ENCODE measurements at places on chromosomes 11 and 22. TPM values are rescaled to one million over a fixed set of nuclear protein-coding genes. Genes with fewer than 3 reads are reported as not detected.

DNA sequence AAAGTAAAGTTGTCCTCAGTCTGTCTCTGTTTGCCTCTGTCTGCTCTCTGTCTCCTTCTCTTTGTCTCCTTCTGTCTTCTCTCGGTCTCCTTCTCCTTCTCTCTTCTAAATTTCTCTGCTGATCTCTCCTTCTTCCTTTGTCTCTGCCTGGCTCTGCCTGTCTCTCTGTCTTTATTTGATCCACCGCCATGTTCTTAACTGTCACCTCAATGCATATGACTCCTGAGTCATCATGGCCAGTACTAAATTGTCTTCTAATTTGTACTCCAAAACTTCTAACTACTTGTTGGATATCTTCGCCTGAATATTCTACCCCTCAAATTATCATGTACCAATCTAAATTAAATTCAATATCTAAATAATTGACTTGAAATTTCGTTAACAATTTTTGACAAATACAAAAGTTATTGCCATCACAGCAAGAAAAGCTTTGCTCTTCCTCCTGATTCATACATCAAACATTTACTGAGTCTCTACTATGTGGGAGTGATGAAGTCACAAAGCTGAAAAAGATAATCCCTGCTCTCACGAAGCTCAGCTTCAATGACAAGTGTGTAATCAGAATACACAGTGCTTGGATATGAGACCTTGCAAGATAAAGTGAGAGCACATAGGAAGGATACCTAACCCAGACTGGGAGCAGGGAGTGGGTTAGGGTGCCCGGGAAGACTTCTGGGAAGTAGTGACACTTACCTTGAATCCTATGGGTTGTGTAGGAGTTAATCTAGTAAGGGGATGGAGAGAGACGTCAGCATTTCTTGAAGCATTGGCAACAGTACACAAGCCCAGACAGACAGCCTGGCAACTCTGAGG, 193.0 kb downstream of the MAML2 start:
- DNase-seq = no peak
- H3K27ac ChIP-seq = no peak overlapping the region
- H3K4me3 ChIP-seq = no peak overlapping the region
- H3K36me3 ChIP-seq = peaks cover 7% of the 10 kb centered on the region
- peaks cover 8% of the 10 kb centered on the region for H3K4me1 ChIP-seq
- no peaks in the 10 kb centered on the region for H3K27me3 ChIP-seq

GRCh38 chr22:45483319-45483718, 19.4 kb upstream of the FBLN1 start:
- peaks cover 20% of the 10 kb centered on the region for H3K27me3 ChIP-seq
- H3K4me3 ChIP-seq = no peak overlapping the region
- H3K4me1 ChIP-seq = no peaks in the 10 kb centered on the region
- no peak overlapping the region for H3K27ac ChIP-seq
- H3K36me3 ChIP-seq = no peaks in the 10 kb centered on the region
- DNase-seq = no peak

DNA sequence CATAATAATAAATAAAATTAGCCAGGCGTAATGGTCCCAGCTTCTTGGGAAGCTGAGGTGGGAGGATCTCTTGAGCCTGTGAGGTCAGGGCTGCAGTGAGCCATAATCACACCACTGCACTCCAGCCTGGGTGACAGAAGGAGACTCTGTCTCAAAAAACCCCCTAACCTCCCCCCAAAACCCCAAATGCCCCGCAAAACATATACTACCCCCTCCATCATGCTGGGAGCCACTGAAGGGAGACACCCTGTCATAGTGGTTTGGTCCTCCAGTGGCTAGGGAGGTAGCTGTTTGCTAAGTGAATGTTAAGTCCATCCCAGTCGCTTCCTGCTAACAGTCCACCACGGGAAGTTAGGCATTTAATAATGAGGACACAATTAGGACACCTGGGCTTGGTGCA, 125.0 kb downstream of the ABTB2 start:
- H3K36me3 ChIP-seq = peaks cover 10% of the 10 kb centered on the region
- peak overlapping the region; percentile 44 for H3K4me3 ChIP-seq
- DNase-seq = no peak
- H3K27me3 ChIP-seq = no peaks in the 10 kb centered on the region
- peak overlapping the region; percentile 95 for H3K27ac ChIP-seq

SLC22A12 gene
- not detected for total RNA-seq

- H3K27ac ChIP-seq = no peak overlapping the region
- H3K4me1 ChIP-seq = no peaks in the 10 kb centered on the region
- H3K4me3 ChIP-seq = no peak overlapping the region
- DNase-seq = no peak
- H3K36me3 ChIP-seq = no peaks in the 10 kb centered on the region
These were observed 51.1 kb downstream of the CLMP start for GRCh38 chr11:123143921-123144320.

DNA sequence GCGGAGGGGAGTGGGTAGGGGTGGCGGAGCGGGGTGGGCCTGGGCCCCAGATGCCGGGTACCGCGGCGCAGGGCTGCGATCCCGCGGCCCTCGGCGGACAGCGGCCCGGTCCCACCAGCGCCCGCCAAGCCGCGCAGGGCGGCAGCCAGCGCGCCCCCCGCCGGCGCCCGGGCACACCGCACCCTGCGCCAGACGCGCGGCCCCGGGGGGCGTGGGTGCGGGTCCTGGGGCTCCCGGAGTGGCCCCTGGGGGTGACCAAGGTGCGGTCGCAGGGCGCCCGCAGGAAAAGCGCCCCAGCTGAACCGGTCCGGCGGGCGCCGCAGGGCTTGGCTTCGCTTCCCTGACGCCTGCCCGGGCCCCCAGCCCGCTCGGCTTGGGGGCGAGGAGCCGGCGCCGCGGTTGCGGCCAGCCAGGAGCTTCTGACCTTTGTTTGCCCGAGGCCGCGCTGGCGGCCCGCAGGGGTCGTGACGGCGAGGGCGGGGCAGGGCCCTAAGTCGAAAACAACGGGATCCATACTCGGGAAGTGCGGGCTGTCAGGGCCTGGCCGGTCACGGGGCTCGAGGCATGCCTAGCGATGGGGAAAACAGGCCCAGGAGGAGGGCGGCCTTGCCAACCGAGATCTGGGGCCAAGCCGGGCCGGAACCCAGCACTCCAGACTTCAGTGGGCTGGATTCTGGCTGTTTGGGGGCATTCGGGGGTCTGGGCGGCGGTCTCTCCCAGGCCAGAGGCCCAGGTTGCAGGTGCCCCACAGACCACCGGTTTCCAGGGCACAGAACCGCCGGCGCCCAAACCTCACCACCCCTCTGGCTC, 581 bp upstream of the AP5B1 start:
- H3K27ac ChIP-seq = no peak overlapping the region
- peak overlapping the region; percentile 78 for H3K4me3 ChIP-seq
- peaks cover 17% of the 10 kb centered on the region for H3K4me1 ChIP-seq
- H3K27me3 ChIP-seq = no peaks in the 10 kb centered on the region

MFRP gene
- not detected for total RNA-seq

- peaks cover 19% of the 10 kb centered on the region for H3K36me3 ChIP-seq
- peaks cover 50% of the 10 kb centered on the region for H3K4me1 ChIP-seq
- H3K27ac ChIP-seq = peak overlapping the region; percentile 10
- H3K27me3 ChIP-seq = no peaks in the 10 kb centered on the region
- H3K4me3 ChIP-seq = peak overlapping the region; percentile 39
These were observed 3.1 kb downstream of the EED start for GRCh38 chr11:86247608-86248007.

- H3K4me3 ChIP-seq = no peak overlapping the region
- no peaks in the 10 kb centered on the region for H3K36me3 ChIP-seq
- peaks cover 24% of the 10 kb centered on the region for H3K4me1 ChIP-seq
- H3K27ac ChIP-seq = no peak overlapping the region
- DNase-seq = no peak
These were observed 75.5 kb upstream of the CLDN5 start for GRCh38 chr22:19599626-19600243.

GRCh38 chr11:2674658-2675131, 25.1 kb downstream of the KCNQ1OT1 start:
- no peaks in the 10 kb centered on the region for H3K27me3 ChIP-seq
- peaks cover 15% of the 10 kb centered on the region for H3K36me3 ChIP-seq
- DNase-seq = no peak
- H3K27ac ChIP-seq = no peak overlapping the region
- no peak overlapping the region for H3K4me3 ChIP-seq

DNA sequence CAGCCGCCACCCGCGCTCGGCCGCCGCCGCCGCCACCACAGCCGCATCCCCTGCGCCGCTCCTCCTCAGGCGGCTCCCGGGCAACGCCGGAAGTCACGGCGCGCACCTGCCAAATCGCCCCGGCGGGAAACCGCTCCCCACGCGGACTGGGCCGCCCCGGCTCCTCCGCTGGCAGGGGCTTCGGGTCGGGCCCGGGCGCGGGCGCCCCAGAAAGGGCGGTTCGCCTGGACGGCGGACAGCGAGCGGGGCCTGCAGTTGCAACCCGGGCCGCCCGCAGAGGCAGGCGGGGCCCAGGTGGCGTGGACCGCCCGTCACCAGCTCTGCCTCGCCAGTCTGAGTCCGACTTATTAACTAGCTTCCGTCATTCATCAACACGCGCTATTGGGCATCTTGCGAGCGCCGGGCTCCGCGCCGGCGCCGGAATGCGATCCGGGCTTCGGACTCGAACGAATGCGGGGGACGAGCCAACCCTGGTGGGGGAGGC, at the start of gene HIRA:
Gene HIRA (minus strand): TSS at position 85 of the 484 bp plus-strand sequence. CDS start 257 bp downstream, outside the sequence.
- peak within 1 kb of the TSS; percentile 91 for H3K27ac ChIP-seq
- H3K4me3 ChIP-seq = peak within 1 kb of the TSS; percentile 90
- H3K27me3 ChIP-seq = no peaks in the 10 kb centered on the region
- peak; percentile 93 for DNase-seq
- peaks cover 59% of the 10 kb centered on the region for H3K4me1 ChIP-seq
- peaks cover 22% of the 10 kb centered on the region for H3K36me3 ChIP-seq

APOA4 gene
- not detected for total RNA-seq

CHADL gene
- total RNA-seq = not detected

GRCh38 chr22:45328822-45329529, 19.2 kb downstream of the FAM118A start:
- H3K4me1 ChIP-seq = peaks cover under 1% of the 10 kb centered on the region
- no peak overlapping the region for H3K27ac ChIP-seq
- H3K36me3 ChIP-seq = peaks cover 65% of the 10 kb centered on the region
- no peak overlapping the region for H3K4me3 ChIP-seq
- DNase-seq = no peak
- no peaks in the 10 kb centered on the region for H3K27me3 ChIP-seq

GRCh38 chr11:115872416-115872815, 368.2 kb upstream of the CADM1 start:
- DNase-seq = no peak
- no peaks in the 10 kb centered on the region for H3K36me3 ChIP-seq
- peaks cover 30% of the 10 kb centered on the region for H3K4me1 ChIP-seq

LDHAL6A gene
- total RNA-seq = not detected

GRCh38 chr22:44351685-44352377, 39.1 kb upstream of the SHISAL1 start:
- DNase-seq = no peak
- peaks cover 25% of the 10 kb centered on the region for H3K27me3 ChIP-seq
- no peak overlapping the region for H3K4me3 ChIP-seq
- H3K27ac ChIP-seq = no peak overlapping the region

DNA sequence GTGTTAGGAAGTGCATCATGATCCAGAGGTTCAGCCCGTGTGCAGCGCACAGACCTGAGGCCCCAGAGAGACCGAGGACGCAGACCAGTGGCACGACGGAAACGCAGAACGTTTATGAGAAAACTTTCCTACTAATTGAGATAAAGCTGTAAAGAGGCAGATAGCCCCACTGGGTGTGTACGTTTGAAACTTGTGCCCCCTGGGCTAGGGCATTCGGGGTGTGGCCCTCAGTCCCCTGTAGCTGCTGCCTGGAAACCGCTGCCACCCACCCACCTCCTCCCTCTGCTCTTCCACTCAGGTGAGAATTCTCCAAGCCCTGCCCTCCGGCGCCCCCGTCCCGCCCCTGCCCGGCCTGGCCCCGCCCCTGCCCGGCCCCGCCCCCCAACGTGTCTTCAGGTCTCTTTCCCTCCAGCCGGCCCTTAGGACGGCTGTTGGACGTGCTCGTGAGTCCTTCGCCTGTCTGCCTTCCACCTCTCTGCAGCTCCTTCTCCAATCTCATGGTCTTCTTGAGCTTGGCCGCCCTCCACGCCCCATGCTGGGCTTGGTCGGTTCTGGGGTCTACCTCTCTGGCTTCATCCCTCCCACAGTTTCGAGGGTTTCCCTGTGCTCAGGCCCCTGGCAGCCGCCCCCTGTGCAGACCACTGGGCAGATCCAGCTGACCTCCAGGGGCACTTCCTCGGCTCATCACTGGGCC, 12.1 kb downstream of the MAPK8IP2 start:
- no peaks in the 10 kb centered on the region for H3K4me1 ChIP-seq
- H3K4me3 ChIP-seq = no peak overlapping the region
- H3K27ac ChIP-seq = no peak overlapping the region
- no peaks in the 10 kb centered on the region for H3K36me3 ChIP-seq
- no peak for DNase-seq

DNA sequence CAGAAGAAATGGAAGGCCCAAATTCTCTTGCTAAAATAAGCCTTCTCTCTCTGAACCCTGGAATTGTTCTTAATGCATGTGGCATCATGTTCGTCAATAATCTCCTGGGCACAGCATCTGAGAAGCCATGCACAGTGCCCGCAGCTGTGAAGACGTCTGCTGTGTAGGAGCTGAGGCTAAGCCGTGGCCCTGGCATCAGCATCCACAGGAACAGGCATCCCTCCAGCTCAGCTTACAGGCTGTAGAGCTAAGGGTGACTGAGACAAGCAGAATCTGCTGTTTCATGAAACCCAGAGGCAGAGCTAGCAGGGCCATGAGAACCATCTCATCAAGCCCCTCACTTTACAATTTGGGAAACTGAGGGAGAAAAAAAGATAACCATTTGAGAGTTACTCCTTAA, 60.6 kb downstream of the SEZ6L start:
- H3K27ac ChIP-seq = no peak overlapping the region
- peaks cover 5% of the 10 kb centered on the region for H3K27me3 ChIP-seq
- DNase-seq = no peak
- no peaks in the 10 kb centered on the region for H3K36me3 ChIP-seq

C11orf97 gene
- total RNA-seq = not detected

DNA sequence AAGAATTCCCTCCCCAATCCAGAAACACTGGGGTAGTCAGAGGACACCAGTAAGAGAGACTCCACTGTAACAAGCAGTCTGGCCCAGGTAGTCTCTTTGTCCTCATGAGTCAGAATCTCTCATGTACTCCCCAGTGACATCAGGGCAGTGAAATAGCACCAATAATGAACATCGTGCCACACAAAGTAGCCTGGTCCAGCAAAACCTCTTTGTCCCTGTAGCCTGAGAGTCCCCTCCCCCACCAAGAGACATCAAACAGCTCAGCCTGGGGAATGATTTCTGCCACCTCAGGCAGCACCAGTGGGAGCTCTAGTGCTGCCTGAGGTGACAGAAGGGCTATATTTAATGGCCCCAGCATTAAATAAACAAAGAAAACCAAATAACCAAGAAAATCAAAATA, 88.1 kb downstream of the SBF2 start:
- H3K36me3 ChIP-seq = no peaks in the 10 kb centered on the region
- DNase-seq = no peak
- no peak overlapping the region for H3K4me3 ChIP-seq
- no peaks in the 10 kb centered on the region for H3K27me3 ChIP-seq
- no peaks in the 10 kb centered on the region for H3K4me1 ChIP-seq

ZNF215 gene
- 5.4 TPM for total RNA-seq

GRCh38 chr22:45598596-45599217, 72.9 kb upstream of the ATXN10 start:
- H3K27ac ChIP-seq = no peak overlapping the region
- DNase-seq = no peak
- no peaks in the 10 kb centered on the region for H3K36me3 ChIP-seq
- H3K27me3 ChIP-seq = peaks cover 6% of the 10 kb centered on the region

CLCF1 gene
- total RNA-seq = 30.7 TPM

SUSD2 gene
- total RNA-seq = 0.93 TPM

- H3K4me3 ChIP-seq = no peak overlapping the region
- no peaks in the 10 kb centered on the region for H3K27me3 ChIP-seq
- H3K36me3 ChIP-seq = no peaks in the 10 kb centered on the region
- DNase-seq = no peak
- no peaks in the 10 kb centered on the region for H3K4me1 ChIP-seq
- no peak overlapping the region for H3K27ac ChIP-seq
These were observed 415.1 kb downstream of the SOX6 start for GRCh38 chr11:15941206-15941770.

SAA1 gene
- total RNA-seq = not detected
